CD4-positive, alpha-beta memory T cell (primary cell): ENCODE measurements at places on chromosomes 7 and 10. TPM values are rescaled to one million over a fixed set of nuclear protein-coding genes. Genes with fewer than 3 reads are reported as not detected.

GRCh38 chr7:158109364-158110033 lies 478.1 kb downstream of the PTPRN2 start:
- H3K27ac ChIP-seq, result no peak overlapping the region
- H3K36me3 ChIP-seq, result no peaks in the 10 kb centered on the region
- no peaks in the 10 kb centered on the region for H3K4me1 ChIP-seq
- DNase-seq, result no peak

GRCh38 chr7:151074817-151075661 lies 5.6 kb downstream of the FASTK start:
- H3K36me3 ChIP-seq, result peaks cover 19% of the 10 kb centered on the region
- H3K4me3 ChIP-seq, result no peak overlapping the region
- H3K4me1 ChIP-seq, result peaks cover 17% of the 10 kb centered on the region
- H3K27me3 ChIP-seq, result no peaks in the 10 kb centered on the region
- no peak overlapping the region for H3K27ac ChIP-seq

DNA sequence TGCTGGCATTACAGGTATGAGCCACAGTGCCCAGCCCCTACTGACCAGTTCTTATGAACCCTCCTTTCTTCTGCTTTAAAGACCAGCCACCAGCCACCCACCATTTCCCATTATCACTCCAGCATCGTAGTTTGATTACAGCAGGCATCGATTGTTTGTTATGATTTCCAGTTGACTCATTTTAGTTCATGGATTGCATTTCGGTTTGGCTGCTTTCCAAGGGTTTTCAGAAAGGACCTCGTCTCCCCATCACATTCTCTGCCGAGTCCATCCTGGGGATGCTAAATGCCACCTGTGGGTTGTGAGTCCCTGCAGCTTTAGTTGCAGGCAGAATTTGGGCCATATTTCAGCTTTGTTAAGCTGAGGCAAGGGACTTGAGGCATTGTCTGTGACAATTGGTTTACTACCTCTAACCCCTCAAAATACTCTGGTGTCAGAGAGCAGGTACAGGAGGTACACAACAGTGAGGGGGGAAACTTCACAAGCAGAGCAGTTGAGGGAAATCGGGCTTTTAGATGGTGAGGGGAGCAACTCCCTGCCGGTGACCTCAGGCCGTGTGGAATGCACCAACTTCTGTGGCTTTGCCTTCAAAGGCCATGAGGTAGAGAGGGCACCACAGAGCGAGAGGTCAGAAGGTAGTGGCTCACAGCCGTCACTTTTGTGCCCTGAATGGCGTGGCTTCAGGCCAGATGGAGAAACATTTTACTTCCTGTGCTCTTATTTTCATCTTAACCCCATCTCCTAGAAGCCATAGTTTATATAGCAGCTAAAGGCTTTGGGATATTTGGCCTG lies 203.8 kb downstream of the CCDC3 start:
- H3K27me3 ChIP-seq, result no peaks in the 10 kb centered on the region
- no peak overlapping the region for H3K4me3 ChIP-seq
- no peak for DNase-seq
- H3K4me1 ChIP-seq, result no peaks in the 10 kb centered on the region

GRCh38 chr7:22350466-22351328 lies 6.3 kb downstream of the RAPGEF5 start:
- no peak overlapping the region for H3K4me3 ChIP-seq
- H3K27ac ChIP-seq, result no peak overlapping the region
- peaks cover 6% of the 10 kb centered on the region for H3K27me3 ChIP-seq
- H3K4me1 ChIP-seq, result no peaks in the 10 kb centered on the region

GRCh38 chr10:102965311-102965851 lies 47.3 kb downstream of the CNNM2 start:
- H3K36me3 ChIP-seq, result no peaks in the 10 kb centered on the region
- H3K27ac ChIP-seq, result no peak overlapping the region
- DNase-seq, result no peak
- no peaks in the 10 kb centered on the region for H3K27me3 ChIP-seq
- H3K4me3 ChIP-seq, result no peak overlapping the region

DNA sequence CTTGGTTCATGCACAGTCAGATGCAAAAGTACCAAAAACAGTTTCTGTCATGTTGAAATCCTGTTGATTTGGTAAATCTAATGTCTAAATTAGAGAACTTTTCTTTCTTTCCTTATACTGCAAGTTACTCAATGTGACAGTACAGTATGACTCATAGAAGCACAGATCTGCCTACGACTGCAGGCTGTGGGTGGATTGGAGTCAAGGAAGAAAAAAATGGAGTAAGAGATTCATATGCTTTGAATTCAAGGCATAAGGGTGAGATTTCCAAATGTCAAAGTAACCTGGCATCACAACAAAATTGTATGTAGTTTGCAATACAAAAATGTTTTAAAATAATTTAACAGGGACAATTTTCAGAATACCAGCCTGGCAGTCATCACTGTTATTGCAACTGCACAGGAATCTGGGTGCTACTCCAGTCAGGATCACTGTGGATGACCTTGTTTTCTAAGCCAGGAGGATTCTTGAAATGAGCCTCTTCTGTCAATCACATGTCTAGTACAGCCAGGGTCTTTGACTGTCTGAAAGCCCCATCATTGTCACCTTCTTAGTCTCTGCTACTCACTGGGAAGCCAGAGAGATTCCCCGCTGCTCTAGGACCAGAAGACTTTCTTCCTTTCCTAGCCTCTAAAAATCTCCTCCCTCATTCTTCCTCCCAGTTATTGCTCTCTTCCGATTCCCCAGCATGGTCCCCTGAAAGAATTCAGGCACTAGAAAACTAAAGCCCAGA lies 83.6 kb downstream of the CD36 start:
- DNase-seq, result no peak
- no peaks in the 10 kb centered on the region for H3K27me3 ChIP-seq
- H3K36me3 ChIP-seq, result no peaks in the 10 kb centered on the region
- no peak overlapping the region for H3K4me3 ChIP-seq

GRCh38 chr7:41207141-41207540 lies 495.7 kb downstream of the INHBA start:
- H3K36me3 ChIP-seq, result no peaks in the 10 kb centered on the region
- no peaks in the 10 kb centered on the region for H3K27me3 ChIP-seq
- H3K4me3 ChIP-seq, result no peak overlapping the region
- no peaks in the 10 kb centered on the region for H3K4me1 ChIP-seq
- DNase-seq, result no peak
- H3K27ac ChIP-seq, result no peak overlapping the region

- no peak overlapping the region for H3K27ac ChIP-seq
- no peak for DNase-seq
- H3K36me3 ChIP-seq, result no peaks in the 10 kb centered on the region
- no peaks in the 10 kb centered on the region for H3K27me3 ChIP-seq
- H3K4me1 ChIP-seq, result no peaks in the 10 kb centered on the region
Observed at GRCh38 chr10:43075612-43076003, 1.3 kb upstream of the RET start.

- H3K27me3 ChIP-seq, result no peaks in the 10 kb centered on the region
- DNase-seq, result no peak
- H3K4me3 ChIP-seq, result no peak overlapping the region
- no peaks in the 10 kb centered on the region for H3K4me1 ChIP-seq
- H3K36me3 ChIP-seq, result peaks cover 16% of the 10 kb centered on the region
- no peak overlapping the region for H3K27ac ChIP-seq
Observed at GRCh38 chr7:106092204-106092603, 19.9 kb downstream of the SYPL1 start.

DNA sequence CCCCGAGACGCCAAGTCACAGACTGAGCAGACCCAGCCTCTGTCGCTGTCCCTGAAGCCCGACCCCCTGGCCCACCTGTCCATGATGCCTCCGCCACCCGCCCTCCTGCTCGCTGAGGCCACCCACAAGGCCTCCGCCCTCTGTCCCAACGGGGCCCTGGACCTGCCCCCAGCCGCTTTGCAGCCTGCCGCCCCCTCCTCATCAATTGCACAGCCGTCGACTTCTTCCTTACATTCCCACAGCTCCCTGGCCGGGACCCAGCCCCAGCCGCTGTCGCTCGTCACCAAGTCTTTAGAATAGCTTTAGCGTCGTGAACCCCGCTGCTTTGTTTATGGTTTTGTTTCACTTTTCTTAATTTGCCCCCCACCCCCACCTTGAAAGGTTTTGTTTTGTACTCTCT lies 215.6 kb downstream of the TCF7L2 start:
- H3K36me3 ChIP-seq, result no peaks in the 10 kb centered on the region
- DNase-seq, result no peak
- no peak overlapping the region for H3K27ac ChIP-seq
- no peak overlapping the region for H3K4me3 ChIP-seq
- H3K4me1 ChIP-seq, result no peaks in the 10 kb centered on the region

- H3K4me1 ChIP-seq, result no peaks in the 10 kb centered on the region
- H3K36me3 ChIP-seq, result no peaks in the 10 kb centered on the region
- no peak overlapping the region for H3K27ac ChIP-seq
- no peak overlapping the region for H3K4me3 ChIP-seq
- DNase-seq, result no peak
- no peaks in the 10 kb centered on the region for H3K27me3 ChIP-seq
Observed at GRCh38 chr10:775245-776075, 86.0 kb upstream of the DIP2C start.

The PLEKHS1 gene
- not detected for total RNA-seq

The NCF1 gene
- 6.8 TPM for total RNA-seq

The GDF10 gene
- total RNA-seq, result 0.81 TPM
